ENCODE measurements at places on chromosomes 13 and 19.

GRCh38 chr19:16143399-16144215 is at the start of gene HSH2D:
Gene HSH2D, plus strand, starts transcription at chr19:16143685. Its CDS starts 5,066 bp downstream, at chr19:16148751.
- DNase-seq: peak; percentile 60

DNA sequence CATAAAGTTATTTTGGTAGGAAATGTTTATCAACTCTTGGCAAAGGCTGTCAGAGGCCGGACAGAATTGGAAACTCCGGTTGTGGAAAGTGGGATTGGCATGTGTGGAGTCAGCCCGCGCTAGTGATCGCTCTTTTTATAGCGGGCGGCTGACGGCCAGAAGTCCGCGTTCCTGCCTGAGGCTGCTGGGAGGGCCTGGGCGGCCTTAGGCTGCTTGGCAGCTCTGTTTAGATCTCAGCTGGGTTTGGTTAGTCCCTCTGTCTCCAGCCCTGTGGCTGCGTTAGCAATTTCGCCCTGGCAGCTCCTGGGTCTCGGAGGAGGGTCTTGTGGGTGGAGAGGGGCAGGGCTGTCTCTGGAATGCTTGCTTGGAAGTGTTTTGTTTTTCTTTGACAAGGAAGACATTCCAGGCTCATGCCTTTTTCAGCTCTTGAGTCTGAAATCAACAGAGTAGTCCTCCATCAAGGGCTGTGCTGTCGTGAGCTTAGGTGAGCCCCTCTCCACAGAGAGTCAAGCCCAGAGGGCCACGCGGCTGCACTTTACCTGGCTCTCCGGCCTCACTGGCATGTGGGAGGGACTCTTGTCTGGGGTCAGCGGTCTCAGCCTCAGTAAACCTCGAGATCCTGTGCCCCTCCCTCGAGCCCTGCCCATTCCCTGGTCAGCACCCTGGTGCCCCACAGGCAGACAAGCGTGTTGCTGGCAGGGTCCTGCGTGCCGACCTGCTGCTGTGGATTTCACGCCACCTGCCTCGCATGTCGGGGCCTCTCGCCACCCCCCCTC is 22.5 kb downstream of the DOT1L start:
- peak; percentile 93 for DNase-seq

- no peak for DNase-seq
Measured at GRCh38 chr13:48485432-48485831, 47.4 kb downstream of the RCBTB2 start.

- DNase-seq: no peak
Measured at GRCh38 chr19:53193535-53194222, 521 bp upstream of the ZNF665 start.

GRCh38 chr19:48881741-48882657 is 9.8 kb downstream of the PPP1R15A start:
- DNase-seq: no peak

DNA sequence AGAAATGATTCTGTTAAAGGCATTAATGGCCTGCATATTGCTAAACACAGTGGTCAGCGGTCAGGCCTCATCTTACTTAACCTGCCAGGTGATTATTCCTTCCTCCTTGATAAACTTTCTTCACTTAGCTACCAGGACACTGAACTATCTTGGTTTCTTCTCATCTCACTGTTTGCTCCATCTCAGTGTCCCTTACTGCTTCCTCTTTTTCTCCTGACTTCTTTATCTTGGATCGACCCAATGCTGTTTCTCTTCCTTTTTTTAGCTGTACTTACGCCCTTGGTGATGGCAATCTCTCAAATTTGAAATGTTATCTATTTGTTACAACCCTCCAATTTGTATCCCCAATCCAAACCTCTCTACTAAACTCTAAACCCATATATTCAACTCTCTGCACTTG is 7.8 kb upstream of the CLC start:
- DNase-seq: no peak

GRCh38 chr19:31096062-31096830 is 253.0 kb downstream of the TSHZ3 start:
- peak; percentile 40 for DNase-seq

Measured in left ventricle myocardium superior (tissue), 1 donor.